Fibroblast of mammary gland (primary cell): ENCODE measurements at places on chromosomes 3 and 15.

DNA sequence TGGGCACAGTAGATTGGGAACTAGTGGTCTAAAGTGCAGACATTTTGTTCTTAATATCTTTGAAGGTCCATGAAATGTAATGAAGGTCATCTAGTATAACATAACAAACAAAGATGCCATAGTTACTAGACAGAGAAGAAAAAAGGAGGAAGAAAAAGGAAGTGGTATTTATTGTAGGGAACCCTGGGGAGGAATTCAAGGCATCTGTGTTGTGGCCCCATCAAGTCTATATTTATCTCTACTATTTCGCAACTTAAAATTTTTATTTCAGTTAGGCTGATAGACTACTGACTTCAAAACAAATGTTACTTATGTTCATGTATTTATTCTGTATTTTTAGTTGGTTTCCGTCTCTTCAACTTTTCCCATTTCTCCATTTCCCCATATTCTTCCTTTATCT is 48.9 kb upstream of the ZDHHC23 start:
- DNase-seq: peak; percentile 18

- peak; percentile 44 for DNase-seq
Measured at GRCh38 chr3:11244121-11244677, 28.0 kb upstream of the ATG7 start.

DNA sequence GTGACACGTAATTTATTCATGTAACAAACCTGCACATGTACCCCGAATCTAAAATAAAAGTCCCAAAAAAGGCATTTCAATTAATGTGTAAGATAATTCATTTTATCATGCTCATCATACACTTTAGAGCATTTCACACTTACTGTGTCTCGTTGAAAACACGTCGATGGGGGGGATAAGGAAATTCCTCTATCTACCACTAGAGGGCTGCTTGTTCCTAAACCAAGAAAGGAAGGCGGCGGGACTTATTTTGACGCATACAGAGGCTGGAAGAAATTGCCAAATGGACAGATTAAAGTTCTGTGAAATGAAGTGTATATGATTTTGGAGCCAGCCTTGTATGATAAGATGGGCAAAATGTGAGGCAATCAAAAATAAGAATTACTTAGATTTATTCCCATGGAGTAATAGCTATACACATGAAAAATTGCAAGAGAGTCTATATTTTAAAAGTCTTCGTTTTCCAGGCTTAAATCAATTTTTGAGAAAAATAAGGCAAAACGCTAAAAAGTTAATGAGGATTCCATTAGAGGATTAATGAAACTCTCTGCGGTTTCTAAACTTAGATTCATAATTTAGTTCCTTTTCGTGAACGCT is 346.8 kb downstream of the CNTN3 start:
- peak; percentile 69 for DNase-seq

DNA sequence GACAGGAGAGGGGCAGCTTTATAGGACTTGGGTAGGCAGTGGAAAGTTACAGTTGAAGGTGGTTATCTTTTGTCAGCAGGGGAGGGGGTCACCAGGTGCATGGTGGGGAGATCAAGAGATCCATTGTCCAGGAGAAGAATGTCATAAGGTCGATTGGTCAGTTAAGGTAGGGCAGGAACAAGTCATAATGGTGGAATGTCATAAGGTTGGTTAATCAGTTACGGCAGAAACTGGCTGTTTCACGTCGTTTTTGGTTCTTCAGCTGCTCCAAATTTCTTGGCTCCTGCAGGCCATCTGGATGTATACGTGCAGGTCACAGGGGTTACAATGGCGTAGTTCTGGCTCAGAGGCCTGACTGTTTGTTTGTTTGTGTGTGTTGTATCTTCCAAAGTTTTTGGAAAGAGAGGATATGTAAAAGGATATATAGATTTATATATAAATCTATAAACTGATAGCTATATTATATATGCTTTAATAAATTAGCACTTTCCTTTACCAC is 565.1 kb downstream of the ZNF385D start:
- no peak for DNase-seq

DNA sequence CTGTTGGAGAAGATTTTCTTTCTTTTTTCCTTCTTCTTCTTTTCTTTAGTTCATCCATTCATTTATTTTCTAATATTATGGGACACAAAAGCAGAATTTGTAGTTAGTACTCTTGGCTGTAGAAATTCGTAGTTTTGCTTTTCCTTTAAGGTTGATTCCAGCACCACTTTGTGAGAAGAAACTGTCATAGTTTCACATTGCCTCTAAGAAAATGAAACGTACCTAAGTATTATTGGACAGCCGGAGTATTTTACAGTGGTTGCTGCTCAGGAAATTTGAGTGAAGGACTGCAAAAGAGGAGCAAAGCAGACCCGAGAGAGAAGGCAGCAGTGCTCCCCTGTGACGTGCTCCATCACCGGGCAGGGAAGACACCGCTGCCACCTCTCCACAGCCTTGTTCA is 48.1 kb downstream of the PLCL2 start:
- DNase-seq: no peak

GRCh38 chr3:9870978-9871377 is 9.1 kb downstream of the CIDEC start:
- DNase-seq: peak; percentile 88

DNA sequence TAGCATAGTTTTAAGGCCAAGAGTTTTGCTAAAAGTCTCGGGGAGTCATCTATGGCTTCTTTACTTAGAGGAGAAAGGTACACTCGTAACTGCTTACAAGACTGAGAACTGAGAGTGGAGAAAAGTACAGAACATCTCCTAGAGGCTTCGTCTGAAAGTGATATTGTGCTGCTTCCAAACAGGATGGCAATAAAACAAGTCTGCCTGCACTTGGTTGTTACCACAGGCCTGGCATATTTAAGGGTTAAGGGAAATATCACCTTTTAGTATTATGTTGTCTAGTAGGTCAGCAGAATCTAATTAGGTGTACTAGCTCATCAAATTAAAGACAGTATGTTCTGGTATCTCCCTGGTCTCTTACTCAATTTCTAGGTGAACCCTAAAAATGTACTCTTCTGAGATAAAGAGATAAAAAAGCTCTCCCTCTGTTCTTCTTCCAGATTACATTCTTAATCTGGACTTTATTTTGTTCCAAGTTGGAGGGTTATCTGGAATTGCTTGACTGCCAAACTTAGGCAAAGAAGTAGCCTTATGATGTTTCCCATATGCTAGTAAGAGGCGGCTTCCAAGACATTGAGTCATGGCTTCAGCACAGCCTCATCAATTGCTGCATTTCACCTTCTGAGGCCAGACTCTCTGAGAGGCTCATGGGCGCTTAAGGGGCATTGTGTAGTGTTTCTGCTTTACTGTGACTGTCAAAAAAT is 181.3 kb downstream of the LSAMP start:
- peak; percentile 68 for DNase-seq

GRCh38 chr3:3800685-3801493 is 1.7 kb downstream of the LRRN1 start:
- no peak for DNase-seq

DNA sequence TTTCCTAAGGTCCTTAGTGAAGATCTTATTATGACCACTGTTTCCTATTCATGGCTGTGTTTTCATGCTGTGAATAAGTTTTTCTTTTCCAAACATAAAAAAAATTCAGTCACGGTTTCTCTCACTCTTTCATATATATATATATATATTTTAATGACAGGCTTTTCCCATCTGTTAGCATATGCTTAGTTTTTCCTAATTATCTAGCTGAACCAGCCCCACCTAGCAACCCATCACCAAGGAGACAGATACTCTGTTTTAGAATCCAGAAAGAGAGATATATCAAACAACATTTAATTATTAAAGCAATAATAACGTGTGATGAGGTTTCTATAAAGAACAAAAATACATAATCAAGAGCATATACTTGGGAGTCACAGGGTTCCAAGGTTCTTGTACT is 58.3 kb downstream of the TMCC1 start:
- no peak for DNase-seq

DNA sequence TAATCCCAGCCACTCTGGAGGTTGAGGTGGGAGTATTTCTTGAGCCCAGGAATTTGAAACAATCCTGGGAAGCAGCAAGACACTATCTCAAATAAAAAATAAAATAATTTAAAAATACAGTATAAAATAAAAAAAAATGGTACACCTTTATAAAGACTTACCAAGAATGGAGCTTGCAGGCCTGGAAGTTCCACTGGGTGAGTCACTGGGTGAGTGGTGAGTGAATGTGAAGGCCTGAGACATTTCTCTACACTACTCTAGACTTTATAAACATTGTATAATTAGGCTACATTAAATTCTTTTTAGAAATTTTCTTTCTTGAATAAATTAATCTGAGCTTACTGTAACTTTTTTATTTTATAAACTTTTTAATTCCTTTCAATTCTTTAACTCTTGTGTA is 609.1 kb upstream of the BCHE start:
- DNase-seq: peak; percentile 46

DNA sequence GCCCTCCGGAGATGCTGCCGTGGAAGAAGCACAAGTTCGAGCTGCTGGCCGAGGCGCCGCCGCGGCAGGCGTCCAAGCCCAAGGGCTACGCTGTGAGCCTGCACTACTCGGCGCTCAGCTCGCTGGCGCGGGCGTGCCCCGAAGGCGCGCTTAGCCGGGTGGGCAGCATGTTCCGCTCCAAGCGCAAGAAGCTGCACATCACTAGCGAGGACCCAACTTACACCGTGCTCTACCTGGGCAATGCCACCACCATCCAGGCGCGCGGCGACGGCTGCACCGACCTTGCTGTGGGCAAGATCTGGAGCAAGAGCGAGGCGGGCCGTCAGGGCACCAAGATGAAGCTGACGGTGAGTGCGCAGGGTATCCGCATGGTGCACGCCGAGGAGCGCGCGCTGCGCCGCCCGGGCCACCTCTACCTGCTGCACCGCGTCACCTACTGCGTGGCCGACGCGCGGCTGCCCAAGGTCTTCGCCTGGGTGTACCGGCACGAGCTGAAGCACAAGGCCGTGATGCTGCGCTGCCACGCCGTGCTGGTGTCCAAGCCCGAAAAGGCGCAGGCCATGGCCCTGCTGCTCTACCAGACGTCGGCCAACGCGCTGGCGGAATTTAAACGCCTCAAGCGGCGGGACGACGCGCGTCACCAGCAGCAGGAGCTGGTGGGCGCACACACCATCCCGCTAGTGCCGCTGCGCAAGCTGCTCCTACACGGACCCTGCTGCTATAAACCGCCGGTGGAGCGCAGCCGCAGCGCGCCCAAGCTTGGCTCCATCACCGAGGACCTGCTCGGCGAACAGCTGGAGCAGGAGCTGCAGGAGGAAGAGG is 1.3 kb downstream of the FAM43A start:
- peak; percentile 53 for DNase-seq

DNA sequence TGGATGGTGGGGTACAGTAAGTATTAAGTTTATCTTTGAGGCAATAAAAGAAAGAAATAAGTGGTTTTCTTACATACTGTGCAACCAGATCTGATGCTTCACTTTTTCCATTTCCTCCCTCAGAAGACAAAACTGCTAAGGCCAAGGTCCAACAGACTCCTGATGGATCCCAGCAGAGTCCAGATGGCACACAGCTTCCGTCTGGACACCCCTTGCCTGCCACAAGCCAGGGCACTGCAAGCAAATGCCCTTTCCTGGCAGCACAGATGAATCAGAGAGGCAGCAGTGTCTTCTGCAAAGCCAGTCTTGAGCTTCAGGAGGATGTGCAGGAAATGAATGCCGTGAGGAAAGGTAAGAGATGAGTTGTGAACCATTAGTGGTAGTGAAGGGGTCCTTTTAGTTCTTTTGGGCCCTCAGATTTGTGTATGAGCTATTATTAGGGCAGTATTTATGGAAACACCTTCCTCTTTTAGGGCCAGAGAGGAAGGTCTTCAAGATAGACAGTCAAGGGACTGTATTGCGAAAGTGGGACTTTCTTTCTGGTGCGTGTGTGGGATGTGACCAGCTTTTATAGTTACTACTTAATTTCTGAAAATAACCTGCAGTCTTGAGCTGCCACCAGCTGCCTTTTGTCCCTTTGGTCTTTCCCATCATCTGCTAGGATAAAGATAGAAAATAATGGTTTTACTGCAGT is 4.6 kb downstream of the ALAS1 start:
- no peak for DNase-seq

DNA sequence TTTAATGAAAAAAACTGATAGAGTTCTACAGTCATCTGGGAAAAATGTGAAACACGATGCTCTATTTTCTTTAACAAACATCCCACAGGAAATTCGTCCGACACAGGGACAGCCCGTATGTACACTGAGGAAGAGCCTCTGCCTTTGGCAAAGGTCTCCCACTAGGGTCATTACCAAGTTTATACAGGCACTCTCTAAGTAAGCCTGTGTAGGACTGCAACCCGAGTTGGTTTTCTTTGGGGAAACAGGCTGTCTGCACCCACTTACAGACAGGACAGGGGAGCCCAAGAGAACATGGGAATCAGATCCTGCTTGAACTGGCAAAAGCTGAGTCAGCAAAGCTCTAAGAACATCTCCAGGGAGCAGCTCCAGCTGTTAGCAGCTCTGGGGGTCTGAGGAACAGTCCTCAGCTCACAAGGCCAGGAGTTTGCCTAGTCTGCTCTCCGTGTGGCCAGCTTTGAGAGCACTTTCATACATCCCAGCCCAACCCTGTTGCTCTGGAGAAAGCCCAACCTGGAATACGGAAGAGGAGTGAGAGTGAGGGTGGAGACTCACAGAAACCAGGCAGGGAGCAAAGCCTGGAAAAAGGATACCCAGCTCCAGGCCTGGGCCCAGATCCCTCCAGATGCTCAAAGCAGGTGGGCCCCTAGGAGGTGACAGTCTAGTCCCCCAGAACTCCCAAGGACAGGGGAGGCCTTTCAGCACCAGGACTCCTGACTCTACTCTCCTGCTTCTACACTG is 1.9 kb downstream of the TBC1D2B start:
- peak; percentile 93 for DNase-seq

GRCh38 chr3:188060840-188061544 is 93.0 kb upstream of the LPP start:
- peak; percentile 81 for DNase-seq

- DNase-seq: no peak
Measured at GRCh38 chr3:38610436-38610835, 39.1 kb downstream of the SCN5A start.

GRCh38 chr3:99842826-99843589 is 25.3 kb downstream of the CMSS1 start:
- peak; percentile 70 for DNase-seq

DNA sequence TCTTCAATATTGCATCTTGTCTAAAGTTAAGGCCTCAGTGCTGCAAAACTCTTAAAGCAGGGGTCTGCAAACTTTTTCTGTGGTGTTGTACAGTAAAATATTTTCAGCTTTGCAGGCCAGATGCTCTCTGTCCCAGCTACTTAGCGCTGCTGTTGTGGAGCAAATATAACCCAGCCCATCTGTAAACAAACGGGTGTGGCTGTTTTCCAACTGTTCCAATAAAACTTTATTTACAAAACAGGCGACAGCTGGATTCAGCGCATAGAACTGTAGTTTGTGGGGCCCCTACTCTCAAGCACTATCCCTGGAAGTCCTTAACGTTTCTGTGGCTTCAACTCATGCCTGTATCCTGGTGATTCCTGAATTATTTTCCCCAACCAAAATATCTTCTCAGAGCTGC is 365.0 kb downstream of the FOXP1 start:
- no peak for DNase-seq

- no peak for DNase-seq
Measured at GRCh38 chr15:43771816-43772215, 5.0 kb downstream of the ELL3 start.

GRCh38 chr3:149026718-149027117 is 35.4 kb downstream of the GYG1 start:
- DNase-seq: no peak

- DNase-seq: no peak
Measured at GRCh38 chr15:41919201-41919820, 25.5 kb upstream of the SPTBN5 start.

- no peak for DNase-seq
Measured at GRCh38 chr3:153023896-153024295, 138.1 kb upstream of the RAP2B start.
